ENCODE measurements at places on chromosomes 4 and X.

DNA sequence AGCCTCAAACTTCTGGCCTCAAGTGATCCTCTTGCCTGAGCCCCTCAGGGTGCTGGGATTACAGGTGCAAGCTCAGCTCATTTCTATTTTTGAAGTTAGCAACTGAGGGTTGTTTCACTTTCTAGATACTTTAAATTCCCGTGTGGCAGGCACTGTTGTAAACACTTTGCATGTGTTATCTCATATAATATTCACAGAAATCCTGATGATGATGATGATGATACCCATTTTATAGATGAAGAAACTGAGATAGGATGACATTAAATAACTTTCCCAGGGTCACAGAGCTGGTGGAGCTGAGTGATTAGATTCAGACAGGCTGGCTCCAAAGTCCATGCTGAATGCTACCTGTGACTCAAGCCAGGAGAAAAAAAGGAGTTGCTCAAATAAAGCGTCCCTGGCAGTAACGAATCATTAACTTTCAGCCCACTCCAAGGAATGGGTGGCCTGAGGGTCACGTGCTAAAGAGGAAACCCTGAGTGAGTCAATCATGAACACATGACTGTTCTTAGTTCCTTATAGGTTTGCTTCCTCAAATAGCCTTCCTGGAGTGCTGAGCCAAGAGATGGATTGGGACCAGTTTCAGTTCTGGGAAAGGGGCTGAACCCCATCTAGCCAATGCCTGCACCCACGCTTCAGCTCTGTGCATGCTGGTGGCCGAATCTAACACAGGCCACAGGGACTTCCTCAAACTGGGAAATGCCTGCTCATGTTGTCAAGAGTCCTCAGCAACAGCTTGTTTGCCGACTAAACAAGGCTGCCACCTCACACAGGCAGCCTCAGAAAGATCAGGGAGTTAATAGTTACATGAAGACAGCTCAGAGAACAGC lies 52.8 kb downstream of the RBM47 start:
- peak; percentile 8 for DNase-seq

DNA sequence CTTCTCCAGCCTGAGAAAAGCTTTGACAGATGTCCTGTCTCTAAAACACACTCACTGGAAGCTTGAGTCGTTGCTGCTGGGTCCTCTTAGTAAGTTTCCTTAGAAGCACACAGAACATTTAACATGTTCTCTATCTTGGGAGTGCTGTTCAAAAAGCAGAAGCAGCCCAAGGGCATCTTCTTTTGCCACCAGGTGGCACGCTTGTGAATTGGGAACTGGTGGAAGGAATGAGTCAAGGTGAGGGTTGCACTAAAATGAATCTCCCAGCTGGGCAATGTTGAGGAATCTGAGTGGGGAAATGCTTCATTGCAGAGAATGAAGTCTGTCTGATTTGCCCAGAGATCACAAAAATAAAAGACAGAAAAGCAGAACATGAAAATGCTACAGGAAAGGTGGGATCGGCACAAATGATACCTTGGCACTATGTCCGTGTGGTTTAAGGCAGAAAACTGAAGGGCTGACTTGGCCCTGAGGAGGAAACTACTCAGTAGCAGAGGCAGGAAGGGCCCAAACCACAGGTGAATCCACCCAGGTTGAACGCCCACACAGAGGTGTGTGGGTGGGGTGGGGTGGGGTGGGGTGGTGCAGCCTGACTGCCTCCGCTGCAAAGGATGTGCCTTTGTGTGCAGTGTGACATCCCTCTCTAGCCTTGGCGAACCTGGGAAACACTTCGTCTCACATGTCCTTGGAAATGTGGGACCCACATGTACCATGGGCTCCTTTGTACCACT lies 26.0 kb downstream of the KIT start:
- DNase-seq, result peak; percentile 52

GRCh38 chr4:10527438-10527837 lies 70.2 kb upstream of the ZNF518B start:
- DNase-seq, result no peak

GRCh38 chr4:102764901-102765300 lies 4.1 kb upstream of the MANBA start:
- DNase-seq, result no peak

DNA sequence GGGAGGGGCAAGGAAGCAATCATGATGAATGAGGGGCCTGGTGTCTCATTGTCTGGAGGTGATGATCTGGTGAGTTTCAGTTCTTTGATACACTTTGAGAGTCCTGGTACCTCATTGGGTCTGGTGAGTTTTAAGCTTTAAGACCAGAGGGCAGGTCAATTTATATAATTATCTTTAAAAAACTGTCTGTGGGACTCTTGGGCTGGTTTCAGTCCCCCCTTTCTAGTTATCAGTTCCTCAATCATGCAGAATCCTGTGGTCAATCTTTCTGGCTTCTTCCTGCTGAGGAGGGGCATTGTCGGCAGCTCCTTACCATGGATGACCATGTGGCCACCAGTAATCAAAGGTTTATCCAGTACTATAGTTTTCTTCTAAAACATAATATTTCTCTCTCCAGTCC lies 789.1 kb downstream of the PCDH18 start:
- no peak for DNase-seq

DNA sequence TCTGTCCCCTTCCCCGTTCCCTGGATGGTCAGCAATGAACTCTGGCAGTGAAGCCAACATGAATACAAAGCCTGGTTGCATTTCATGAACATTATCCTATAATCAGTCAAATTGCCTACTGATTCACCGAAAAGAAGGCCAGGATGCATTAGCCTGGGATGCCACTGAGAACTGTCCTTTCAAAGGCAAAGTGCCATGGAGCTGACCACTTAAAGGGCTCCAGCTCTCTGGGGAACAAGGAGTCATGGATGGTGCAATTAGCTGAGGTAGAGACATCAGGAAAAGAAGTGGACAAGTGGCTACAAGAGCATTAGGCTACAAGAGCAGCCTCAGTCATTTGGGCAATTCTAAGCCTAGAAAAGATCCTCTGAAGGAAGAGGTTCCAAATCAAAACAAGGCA lies 69.0 kb downstream of the PARM1 start:
- DNase-seq, result no peak

GRCh38 chr4:161581262-161582230 lies 582.3 kb downstream of the FSTL5 start:
- DNase-seq, result no peak

DNA sequence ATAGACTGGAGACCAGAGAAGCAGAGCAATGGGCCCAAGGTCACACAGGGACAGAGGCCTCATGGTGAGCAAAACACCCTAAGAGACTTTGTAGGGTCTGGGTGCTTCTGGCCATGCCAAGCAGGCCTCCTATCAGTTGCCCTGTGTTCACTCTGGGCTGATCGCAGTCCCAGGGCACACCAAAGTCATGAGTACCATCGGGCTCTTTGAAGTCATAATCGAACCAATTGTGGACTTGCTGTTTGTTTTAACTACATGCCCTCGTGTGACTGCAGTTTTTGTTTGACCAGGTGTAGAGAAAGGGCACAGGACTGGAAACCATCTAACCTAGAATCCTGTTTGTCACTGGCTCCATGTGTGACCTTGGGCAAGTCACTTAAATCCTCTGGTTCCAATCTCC lies 172.5 kb upstream of the CPEB2 start:
- DNase-seq, result no peak

- DNase-seq, result no peak
Observed at GRCh38 chr4:17230727-17231126, 281.2 kb downstream of the QDPR start.

DNA sequence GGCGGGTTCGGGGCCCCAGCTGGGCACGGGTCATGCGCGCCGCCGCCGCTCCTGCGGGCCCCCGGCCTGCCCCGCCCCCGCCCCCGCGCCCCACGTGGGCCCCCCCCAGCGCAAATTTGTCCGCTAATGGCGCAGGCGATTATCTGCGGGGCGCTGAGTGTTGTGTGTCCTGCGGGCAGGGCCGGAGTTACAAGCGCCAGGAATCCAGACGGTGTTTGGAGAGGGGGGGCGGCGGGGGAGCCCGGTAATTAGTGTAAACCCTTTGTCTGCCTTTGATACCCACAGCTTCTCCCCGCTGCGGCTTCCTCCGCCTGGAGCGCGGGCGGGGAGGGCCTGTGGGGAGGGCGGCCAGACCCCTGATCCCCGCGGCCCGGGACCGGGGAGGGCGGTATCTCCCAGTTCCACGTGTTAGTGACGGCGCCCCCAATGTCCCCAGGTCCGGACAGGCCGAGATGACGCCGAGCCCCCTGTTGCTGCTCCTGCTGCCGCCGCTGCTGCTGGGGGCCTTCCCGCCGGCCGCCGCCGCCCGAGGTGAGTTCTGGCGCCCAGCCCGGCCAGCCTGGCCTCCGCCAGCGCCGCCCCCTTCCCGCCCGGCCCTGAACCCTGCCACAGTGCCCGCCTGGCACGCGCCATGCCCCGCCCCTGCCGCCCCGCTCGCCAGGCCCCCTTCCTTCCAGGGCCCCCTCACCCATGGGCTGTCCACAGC lies 761 bp downstream of the FGFRL1 start:
- peak; percentile 18 for DNase-seq

GRCh38 chr4:15457406-15458201 lies 12.1 kb upstream of the CC2D2A start:
- peak; percentile 39 for DNase-seq

DNA sequence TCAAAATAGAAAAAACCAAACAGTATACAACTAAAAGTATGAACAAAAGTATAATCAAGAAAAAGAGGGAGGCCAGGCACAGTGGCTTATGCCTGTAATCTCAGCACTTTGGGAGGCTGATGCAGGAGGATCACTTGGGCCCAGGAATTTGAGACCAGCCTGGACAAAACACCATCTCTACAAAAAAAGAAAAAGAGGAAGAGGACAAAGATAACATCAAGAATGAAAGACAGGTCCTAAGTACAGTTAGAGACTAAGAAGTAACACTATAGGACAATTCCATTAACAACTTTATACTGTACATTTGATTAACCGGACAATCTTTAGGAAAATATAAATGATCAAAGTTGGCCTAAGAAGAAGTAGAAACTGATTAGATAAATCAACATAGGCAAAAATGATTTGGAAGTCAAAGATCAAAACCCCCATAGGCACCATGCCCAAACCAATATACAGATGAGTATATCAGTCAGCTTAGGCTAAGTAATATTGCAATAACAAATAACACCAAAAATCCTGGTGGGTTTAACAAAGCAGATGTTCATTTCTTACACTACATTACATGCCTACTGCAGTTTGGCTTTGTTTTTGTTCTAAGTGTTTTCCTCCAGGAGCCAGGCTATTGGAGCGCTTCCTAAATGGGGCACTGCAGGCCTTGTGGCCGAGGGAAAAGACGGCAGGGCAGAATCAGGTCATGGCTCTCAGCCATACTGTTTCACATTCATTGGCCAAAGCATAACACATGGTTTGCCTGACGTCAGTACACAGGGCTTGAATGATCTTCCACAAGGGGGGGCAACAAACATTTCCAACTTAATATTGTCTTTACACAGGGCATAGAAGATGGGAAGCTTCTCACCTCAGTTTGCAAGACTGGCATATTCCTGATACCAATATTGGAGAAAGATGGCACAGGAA lies 42.2 kb upstream of the HGFAC start:
- no peak for DNase-seq

- no peak for DNase-seq
Observed at GRCh38 chrX:129939986-129940385, 34.0 kb downstream of the UTP14A start.

DNA sequence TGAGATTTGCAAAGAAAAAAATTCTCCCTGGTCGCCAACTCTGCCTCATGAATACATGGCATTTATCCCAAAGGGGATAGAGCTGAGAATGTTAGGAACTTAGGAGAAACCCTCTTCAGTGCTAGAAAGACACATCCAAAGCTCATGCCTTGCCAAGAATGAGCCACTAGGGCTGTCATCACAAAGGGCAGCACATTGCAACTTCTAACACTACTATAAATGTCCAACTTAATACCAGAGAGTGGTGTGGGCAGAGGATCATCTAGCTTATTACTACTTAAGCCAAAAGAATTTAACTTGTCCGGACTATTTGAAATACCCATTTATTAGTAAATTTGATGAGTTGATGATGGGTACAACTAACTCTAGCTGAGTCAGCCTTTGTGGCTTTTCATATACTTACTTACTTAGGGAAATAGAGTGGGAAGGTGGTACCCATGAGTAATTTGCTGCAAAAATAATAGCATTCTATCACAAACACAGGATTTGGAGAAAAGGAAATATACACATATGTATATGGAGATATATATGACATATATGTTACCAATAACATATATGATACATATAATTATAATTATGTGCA lies 66.3 kb upstream of the GAB1 start:
- no peak for DNase-seq

DNA sequence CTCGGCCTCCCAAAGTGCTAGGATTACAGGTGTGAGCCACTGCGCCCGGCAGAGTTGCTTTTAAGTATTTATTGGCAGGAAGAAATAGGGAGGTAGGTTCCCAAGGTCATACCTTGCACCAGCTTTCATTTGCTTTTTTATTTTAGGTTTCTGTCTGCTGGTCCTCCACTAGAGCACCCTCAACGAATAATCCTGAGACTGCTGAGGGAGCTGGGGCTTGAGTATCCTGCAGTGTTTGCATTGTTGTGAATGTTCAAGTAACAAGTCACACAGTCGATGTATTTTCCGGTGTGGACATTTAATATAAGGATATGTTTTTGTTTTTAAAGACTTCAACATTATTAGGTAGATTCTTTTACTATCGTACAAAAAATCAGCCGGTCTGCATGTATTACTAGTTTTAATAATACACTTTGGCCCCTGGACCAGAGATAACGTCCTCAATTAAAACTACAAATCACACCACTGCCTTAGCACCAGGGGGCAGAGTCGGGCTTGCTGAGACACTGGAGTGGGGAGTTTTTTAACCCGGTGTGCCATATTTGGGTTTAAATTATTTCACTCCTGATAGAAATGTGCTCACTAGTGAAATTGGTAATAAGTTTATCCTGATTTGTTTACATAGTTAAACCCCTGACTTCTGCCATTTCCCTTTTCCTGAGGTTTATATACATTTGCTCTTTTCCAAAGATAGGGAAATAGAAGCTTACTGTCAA lies 11.6 kb downstream of the SMIM20 start:
- no peak for DNase-seq

- no peak for DNase-seq
Observed at GRCh38 chr4:158644356-158644755, 27.3 kb downstream of the C4orf46 start.

GRCh38 chrX:141176586-141177451 lies at the start of gene LDOC1:
LDOC1 (minus strand) TSS chrX:141177129; CDS start chrX:141177021, 108 bp downstream.
- peak; percentile 76 for DNase-seq

GRCh38 chr4:166518776-166519175 lies 645.7 kb downstream of the TLL1 start:
- DNase-seq, result no peak

DNA sequence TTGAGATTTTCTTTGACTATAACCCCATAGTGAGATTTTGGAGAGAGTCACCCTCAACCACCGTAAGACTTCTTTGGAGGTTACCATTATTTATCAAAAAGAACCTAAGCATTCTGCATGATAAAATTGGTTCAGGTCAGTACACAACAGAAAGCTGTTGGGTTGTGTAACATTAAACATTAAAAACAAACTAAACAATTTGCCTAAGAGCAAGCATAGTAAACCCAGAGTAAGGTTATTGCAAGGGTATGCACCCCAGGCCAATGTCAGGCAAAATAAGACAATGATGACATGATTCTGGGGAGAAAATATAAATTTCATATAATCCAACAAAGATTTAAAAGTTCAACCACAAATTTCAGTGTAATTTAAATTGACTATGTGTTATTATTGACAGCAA lies 472.4 kb downstream of the SH2D1A start:
- no peak for DNase-seq
